ENCODE measurements at places on chromosomes 3 and 15.
A peak's percentile ranks its signal among the peaks of the same experiment; 100 is the strongest.

DNA sequence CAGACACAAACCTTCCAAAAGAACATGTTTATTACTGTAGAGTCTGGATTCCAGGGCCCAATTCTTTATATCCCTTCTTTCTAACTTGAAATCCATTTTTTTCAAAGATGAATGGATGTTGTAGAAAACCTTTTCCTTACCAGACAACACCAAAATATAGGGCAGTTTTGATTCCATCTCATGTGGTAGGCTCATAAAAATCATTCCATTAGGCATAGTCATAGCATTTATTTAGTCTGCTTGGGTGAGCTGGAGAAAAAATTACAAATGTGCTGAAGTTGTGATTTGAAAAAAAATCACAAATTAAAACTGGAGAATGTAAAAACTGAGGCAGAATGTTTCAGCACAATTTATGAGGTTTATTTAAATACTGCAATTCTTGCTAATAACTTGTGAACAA lies 199.3 kb upstream of the TBC1D5 start:
- H3K4me1 ChIP-seq, result no peaks in the 10 kb centered on the region
- H3K27me3 ChIP-seq, result peaks cover 45% of the 10 kb centered on the region
- H3K36me3 ChIP-seq, result no peaks in the 10 kb centered on the region
- no peak overlapping the region for H3K4me3 ChIP-seq
- no peak overlapping the region for H3K27ac ChIP-seq

DNA sequence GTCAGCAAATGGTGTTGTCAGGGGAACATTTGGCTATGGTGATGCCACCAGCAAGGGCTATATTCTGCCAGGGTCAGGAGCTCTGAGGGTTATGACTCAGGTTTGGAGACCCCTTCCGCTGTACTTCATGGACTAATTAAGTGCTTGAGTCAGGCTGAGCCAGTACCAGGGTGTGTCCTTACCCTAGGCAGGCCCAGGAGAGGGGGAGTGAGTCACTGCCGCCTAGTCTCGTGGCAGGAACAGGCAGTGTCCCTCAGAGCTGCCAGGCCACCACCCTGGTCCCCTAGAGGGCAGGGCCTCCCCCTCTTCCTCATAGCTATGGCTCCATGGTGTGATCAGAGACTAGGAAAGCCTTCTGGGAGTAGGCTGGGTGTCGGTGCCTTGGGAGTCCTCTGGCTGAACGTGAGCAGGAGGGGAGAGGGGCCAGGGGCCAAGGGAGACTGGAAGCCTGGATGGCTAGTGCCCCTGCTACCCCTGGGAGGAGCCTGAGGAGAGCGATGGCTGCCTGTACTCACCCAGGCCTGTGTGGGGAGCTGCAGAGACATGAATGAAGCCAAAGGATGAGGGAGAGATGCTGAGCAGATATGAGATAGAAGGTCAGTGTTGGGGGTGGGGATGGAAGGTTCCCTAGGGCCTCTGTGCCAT lies 10.6 kb downstream of the MAPKAPK3 start:
- no peak overlapping the region for H3K4me3 ChIP-seq
- no peak for DNase-seq
- H3K4me1 ChIP-seq, result peaks cover 80% of the 10 kb centered on the region
- no peaks in the 10 kb centered on the region for H3K36me3 ChIP-seq
- peak overlapping the region; percentile 68 for H3K27ac ChIP-seq

DNA sequence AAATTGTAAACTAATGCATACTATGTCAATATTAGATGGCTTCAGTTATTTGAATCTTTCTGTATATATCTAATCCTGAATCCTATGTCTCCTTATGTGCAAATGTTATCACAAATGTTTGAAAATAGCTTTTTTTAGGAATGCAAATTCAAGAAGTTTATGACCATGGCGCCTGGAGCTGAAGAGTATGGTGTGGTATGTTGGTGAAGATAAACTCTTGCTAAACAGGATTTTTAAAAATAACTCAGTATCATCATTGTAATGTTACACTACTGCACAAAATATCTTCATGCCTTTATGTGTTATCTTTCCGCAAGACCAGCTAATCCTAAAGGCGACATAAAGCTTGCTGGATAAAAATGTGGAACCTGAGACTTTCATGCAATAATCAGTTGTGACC lies 382.6 kb downstream of the ROBO1 start:
- no peak overlapping the region for H3K27ac ChIP-seq
- no peak overlapping the region for H3K4me3 ChIP-seq
- no peaks in the 10 kb centered on the region for H3K27me3 ChIP-seq
- H3K36me3 ChIP-seq, result peaks cover 3% of the 10 kb centered on the region
- DNase-seq, result no peak

GRCh38 chr3:187327845-187328244 lies 36.3 kb upstream of the MASP1 start:
- H3K27me3 ChIP-seq, result peaks cover 15% of the 10 kb centered on the region
- no peaks in the 10 kb centered on the region for H3K36me3 ChIP-seq
- DNase-seq, result no peak
- no peaks in the 10 kb centered on the region for H3K4me1 ChIP-seq
- H3K27ac ChIP-seq, result no peak overlapping the region
- H3K4me3 ChIP-seq, result no peak overlapping the region

- H3K4me3 ChIP-seq, result no peak overlapping the region
- DNase-seq, result no peak
- no peaks in the 10 kb centered on the region for H3K36me3 ChIP-seq
- H3K27ac ChIP-seq, result no peak overlapping the region
- no peaks in the 10 kb centered on the region for H3K4me1 ChIP-seq
Observed at GRCh38 chr15:36926427-36926825, 173.9 kb downstream of the MEIS2 start.

DNA sequence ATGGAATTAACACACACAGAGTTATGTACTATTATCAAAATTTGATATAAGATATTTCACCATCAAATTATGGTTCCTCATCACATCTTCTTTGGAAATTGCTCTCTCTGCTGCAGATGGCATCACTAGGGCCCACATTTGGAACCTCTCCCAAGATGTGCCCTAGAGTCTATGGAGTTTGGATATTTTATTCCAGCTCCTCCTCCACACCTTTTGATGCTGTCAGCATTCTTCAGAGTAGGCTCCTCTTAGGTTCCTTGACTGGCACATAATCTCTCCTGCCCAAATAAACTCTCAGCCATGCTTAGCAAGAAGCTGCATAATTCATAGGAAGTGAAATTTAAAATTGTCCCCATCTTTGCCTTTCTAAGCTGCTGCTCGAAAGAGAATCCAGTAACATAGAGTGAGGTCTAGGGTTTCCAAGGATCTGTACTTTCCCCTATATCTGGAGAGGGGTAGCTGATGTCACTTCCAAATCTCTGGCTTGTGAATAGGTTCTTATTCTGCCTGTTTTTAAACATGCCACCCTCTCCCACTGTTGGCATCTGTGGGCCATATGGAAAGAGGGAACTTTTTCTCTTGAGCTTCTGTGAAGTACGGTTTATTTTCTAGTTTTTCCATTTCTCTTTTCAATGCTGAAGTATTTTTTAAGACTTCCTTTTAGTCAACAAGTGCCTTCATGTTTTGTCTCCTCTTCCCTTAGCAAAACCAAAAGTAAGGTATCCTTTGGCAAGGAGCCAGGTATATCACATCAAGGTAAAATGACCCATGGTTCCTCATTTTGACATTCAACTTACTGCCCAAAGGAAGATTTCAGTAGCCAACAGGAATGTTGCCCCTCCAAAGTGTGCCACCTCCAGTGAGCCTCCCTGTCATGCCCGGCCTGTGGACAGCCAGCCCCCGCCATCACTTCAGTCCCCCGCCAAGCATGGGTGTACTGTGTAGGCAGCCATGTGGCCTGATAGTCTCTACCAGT lies 75.3 kb upstream of the C2CD4B start:
- H3K27me3 ChIP-seq, result peaks cover 9% of the 10 kb centered on the region
- H3K4me3 ChIP-seq, result no peak overlapping the region
- no peaks in the 10 kb centered on the region for H3K4me1 ChIP-seq

- no peaks in the 10 kb centered on the region for H3K36me3 ChIP-seq
- no peaks in the 10 kb centered on the region for H3K4me1 ChIP-seq
- DNase-seq, result no peak
- H3K27me3 ChIP-seq, result no peaks in the 10 kb centered on the region
- no peak overlapping the region for H3K4me3 ChIP-seq
Observed at GRCh38 chr3:99945328-99945995, 127.8 kb downstream of the CMSS1 start.

- no peak for DNase-seq
- H3K4me3 ChIP-seq, result no peak overlapping the region
- no peak overlapping the region for H3K27ac ChIP-seq
- no peaks in the 10 kb centered on the region for H3K4me1 ChIP-seq
Observed at GRCh38 chr15:27491666-27492621, 521.0 kb downstream of the GABRG3 start.

- peaks cover 5% of the 10 kb centered on the region for H3K27me3 ChIP-seq
- H3K36me3 ChIP-seq, result no peaks in the 10 kb centered on the region
- peak overlapping the region; percentile 51 for H3K4me3 ChIP-seq
- peaks cover 56% of the 10 kb centered on the region for H3K4me1 ChIP-seq
Observed at GRCh38 chr3:195805181-195805580, 6.5 kb downstream of the MUC4 start.

- no peak overlapping the region for H3K4me3 ChIP-seq
- H3K4me1 ChIP-seq, result no peaks in the 10 kb centered on the region
- peaks cover 11% of the 10 kb centered on the region for H3K27me3 ChIP-seq
- no peak overlapping the region for H3K27ac ChIP-seq
Observed at GRCh38 chr3:87311309-87311708, 34.9 kb upstream of the POU1F1 start.
